ENCODE measurements at places on chromosomes 11 and 22.

DNA sequence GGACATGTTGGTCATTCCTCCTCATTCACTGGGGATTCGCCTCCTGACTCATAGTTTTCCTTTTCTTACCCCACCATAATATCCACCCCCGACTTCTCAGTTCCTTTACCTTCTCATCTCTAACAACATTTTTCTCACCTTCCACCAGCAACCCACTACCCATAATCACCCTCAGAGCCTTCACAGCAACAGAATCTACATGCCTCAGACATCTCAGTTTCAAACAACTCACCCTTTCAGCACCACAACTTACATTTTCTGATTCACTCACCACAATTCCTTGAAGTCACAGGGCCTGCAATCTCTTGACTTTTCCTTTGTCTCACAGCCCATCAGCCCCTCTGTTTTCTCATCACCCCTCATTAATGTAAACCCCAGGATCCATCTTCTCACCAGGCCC is 2.3 kb upstream of the MTNR1B start:
- no peak for DNase-seq

DNA sequence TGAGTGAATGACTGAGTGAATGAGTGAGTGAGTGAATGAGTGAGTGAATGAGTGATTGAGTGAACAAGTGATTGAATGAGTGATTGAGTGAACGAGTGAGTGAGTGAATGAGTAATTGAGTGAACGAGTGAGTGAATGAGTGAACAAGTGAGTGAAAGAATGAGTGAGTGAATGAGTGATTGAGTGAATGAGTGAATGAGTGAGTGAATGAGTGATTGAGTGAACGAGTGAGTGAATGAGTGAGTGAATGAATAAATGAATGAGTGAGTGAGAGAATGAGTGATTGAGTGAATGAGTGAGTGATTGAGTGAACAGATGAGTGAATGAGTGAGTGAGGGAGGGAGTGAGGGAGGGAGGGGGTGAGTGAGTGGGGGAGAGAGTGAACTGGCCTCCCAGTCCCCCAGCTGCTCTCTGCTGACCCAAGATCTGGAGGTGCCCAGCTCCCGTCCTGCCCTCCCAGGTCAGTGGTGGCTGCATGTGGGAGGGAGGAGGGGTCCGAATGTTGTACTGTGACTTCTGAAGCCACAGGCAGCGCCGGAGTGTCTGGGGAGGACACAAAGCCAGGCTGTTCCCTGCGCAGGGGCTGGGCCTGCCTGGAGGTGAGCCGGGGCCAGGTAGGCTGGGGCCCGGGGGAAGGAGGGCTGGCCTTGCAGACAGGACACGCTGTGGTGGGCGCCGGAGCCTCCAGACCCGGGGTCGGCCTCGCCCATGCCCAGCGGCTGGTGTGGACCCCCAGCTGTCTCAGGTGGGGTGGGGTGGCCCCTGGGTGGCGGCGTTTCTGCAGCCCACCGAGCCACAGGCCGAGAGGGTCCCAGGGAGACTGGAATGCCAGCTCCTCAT is 17.8 kb upstream of the PIM3 start:
- DNase-seq = no peak

DNA sequence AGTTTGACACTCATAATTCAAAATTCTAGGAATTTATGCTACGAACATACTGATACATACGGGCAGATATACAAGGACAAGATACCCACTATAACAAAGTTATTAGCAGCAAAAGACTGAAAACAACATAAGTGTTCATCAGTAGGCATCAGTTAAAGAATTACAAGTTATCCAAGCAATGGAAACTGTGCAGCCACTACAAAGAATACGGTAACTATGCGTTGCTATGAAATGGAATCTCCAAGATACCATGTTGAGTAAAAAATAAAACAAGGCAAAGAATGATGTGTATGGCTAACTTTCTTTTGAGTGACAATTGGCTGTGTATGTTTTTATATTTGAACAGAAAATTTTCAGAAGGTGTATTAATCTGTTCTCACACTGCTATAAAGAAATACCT is 151.7 kb downstream of the ADAMTS15 start:
- no peak for DNase-seq

DNA sequence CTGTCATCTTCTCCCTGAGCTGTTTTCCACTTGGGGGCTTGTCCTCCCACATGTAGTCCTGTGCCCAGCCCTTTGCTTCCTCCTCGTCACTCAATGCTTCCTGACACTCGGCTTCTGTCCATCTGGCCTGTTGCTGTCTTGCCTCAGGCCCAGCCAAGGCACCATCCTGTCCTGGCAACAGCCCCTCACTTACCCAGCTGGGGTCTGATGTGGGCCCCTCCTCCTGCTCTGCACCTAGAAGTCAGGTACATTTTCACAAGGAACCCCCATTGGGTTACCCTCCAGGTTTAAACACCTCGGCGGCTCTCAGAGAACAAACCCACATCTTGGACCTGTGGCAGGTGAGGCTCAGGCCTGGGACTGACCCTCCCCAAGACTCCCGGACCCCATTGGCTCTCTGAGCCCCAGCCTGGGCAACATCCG is 784.8 kb downstream of the TBC1D22A start:
- DNase-seq = no peak

All from cortex of kidney (tissue), 1 donor.